ENCODE measurements at places on chromosomes 12 and 14. TPM values are rescaled to one million over a fixed set of nuclear protein-coding genes. Genes with fewer than 3 reads are reported as not detected.

Gene KLRC3
- 2.8 TPM for total RNA-seq

Gene NELL2
- total RNA-seq, result 36.3 TPM

GRCh38 chr14:55306938-55307589 lies 35.8 kb downstream of the FBXO34 start:
- DNase-seq, result no peak
- H3K27ac ChIP-seq, result no peak overlapping the region
- peaks cover 15% of the 10 kb centered on the region for H3K36me3 ChIP-seq
- H3K4me3 ChIP-seq, result no peak overlapping the region
- H3K27me3 ChIP-seq, result no peaks in the 10 kb centered on the region

DNA sequence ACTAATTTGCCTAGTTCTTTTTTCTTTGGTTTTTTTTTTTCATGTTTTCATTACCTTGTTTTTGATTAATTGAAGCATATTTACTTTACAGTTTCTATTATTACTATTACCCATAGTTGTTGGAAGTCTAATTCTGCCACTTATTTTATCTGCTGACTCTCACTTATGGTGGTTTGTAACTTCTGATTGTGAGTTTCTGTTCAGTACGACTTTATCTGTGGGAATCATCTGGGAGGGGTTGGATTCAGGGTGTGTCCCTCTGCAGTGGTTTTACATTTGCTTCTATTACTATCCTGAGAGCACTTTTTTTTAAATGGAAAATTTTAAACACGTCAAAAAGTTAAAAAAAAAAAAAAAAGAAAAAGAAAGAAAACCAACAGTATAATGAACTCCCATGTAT lies 26.4 kb upstream of the SOS2 start:
- no peak overlapping the region for H3K4me3 ChIP-seq
- H3K27ac ChIP-seq, result no peak overlapping the region
- peaks cover 2% of the 10 kb centered on the region for H3K36me3 ChIP-seq
- H3K4me1 ChIP-seq, result no peaks in the 10 kb centered on the region
- DNase-seq, result no peak

GRCh38 chr14:61221906-61222305 lies 59.2 kb downstream of the TMEM30B start:
- no peak overlapping the region for H3K4me3 ChIP-seq
- H3K4me1 ChIP-seq, result peaks cover 8% of the 10 kb centered on the region
- H3K27ac ChIP-seq, result no peak overlapping the region
- H3K36me3 ChIP-seq, result peaks cover 2% of the 10 kb centered on the region
- H3K27me3 ChIP-seq, result peaks cover 68% of the 10 kb centered on the region

DNA sequence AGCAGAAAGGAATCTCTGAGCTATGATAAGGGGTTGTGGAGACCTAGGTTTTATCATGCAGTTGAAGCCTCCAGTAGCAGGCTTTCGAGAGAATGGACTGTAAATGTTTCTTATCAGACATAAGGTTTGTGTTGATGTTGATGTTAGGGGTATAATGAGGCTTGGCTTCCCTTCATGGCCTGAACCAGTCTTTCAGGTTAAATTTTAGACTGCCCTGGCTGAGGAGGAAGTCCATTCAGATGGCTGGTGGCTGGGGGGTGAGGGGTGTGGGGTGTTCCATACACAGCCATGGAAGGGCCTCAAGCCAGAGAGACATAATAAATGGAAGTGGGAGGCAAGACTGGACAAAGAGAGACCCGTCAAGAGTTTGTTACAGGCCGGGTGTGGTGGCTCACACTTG lies 65.1 kb downstream of the IRF2BPL start:
- H3K27ac ChIP-seq, result peak overlapping the region; percentile 58
- H3K4me1 ChIP-seq, result peaks cover 87% of the 10 kb centered on the region
- H3K27me3 ChIP-seq, result no peaks in the 10 kb centered on the region
- no peak for DNase-seq

- DNase-seq, result no peak
- H3K27ac ChIP-seq, result no peak overlapping the region
- H3K27me3 ChIP-seq, result peaks cover 34% of the 10 kb centered on the region
- H3K4me1 ChIP-seq, result peaks cover 6% of the 10 kb centered on the region
- peak overlapping the region; percentile 52 for H3K4me3 ChIP-seq
Observed at GRCh38 chr12:9066183-9066623, 49.5 kb downstream of the A2M start.

All from activated T-cell treated with anti-CD3 and anti-CD28 coated beads, Interleukin-2, amount 50 U/mL, for 72 hours (primary cell).